Lower leg skin (tissue), 4 donors: ENCODE measurements at places on chromosomes 3 and 15. TPM values are rescaled to one million over a fixed set of nuclear protein-coding genes. Genes with fewer than 3 reads are reported as not detected.
A peak's percentile ranks its signal among the peaks of the same experiment; 100 is the strongest.

- DNase-seq = no peak
Measured at GRCh38 chr3:119469418-119470189, 841 bp downstream of the POGLUT1 start.

DNA sequence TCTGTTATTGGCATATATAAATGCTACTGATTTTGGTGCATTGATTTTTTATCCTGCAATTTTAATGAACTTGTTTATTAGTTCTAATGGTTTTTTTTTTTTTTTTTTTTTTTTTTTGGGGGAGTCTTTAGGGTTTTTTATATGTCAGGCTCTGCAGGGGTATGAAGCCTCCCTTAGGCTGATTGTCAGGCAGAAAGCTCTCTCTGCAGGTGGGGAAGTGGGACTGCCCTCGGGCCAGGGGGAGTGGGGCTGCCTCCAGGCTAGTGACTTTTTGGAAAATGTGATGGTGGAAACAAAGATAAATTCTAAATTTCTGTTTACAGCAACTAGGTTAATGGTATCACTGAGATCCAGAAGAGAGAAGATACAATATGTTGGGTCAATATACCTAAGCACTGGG lies 14.4 kb upstream of the NAALADL2 start:
- no peak for DNase-seq

The STAC gene
- total RNA-seq = 1.3 TPM

The AHSG gene
- total RNA-seq = 0.36 TPM

The SLC2A2 gene
- not detected for total RNA-seq

The BCHE gene
- 6.8 TPM for total RNA-seq

DNA sequence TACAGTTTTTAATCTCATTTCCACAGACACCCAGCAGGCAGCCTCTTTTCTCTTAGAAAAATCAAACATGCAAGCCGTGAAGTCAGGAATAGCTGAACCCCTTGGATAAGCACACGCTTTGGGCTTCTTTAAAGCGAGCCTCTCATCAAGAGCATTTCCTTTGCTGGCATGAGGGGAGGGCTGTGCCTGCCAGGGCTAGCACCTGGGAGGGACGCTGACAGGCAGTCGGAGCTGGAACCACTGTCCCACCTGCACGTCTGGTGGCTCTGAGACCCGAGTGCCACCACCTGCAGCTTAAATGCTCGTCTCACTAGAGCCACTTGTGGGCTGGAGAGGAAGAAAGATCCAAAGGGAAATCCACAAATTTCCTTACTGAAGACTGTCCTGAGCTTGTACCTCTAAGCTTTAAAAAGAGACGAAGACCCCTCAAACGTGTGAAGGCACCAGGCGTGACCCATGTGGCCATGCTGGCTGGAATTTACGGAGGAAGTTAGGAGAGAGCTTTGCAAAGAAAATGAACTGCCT lies 9.4 kb downstream of the MAP6D1 start:
- peak; percentile 57 for DNase-seq

DNA sequence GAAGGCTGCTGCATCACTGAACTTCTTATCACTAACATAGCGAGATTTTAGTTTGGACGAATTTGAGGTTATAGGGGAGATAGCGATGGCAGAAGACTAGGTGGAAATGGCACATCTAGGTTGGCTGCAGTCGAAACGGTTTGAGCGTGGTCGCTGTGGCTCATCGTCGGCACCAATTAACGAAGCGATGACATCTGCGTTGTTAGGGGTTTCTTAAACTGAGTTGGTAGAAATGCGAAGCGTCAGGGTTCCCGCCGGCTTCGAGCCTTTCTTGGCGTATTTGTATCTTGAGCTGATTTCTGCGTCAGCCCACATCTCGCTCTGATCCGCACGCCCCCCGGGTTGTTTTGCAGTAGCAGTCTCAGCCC lies 319 bp downstream of the LNP1 start:
- no peak for DNase-seq

GRCh38 chr3:169363318-169364265 lies 299.9 kb downstream of the MECOM start:
- DNase-seq = no peak

GRCh38 chr15:39021341-39021740 lies 456.7 kb upstream of the RASGRP1 start:
- no peak for DNase-seq

GRCh38 chr3:192841428-192841827 lies 76.2 kb downstream of the MB21D2 start:
- DNase-seq = no peak

DNA sequence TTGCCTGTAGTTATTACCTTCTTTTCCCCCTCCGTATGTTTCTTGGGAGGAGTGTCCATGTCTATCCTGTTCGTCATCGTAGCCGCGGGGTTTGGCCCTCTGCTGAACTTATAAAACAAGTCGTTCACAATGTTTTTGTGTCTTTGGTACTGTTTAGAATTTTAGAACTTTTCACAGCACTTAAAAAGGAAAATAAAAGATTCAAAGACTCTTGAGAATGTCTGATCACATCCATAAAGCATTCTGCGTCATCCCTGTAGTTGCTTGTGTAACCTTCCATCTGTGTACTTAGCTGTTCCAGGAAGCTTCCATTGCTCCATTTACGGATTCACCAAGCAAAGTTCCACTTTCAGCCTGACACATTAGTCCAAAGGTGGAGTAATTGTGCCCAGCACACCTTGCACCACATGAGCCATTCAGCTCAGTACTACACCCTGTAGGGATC lies 677.1 kb upstream of the NR2F2 start:
- DNase-seq = no peak

DNA sequence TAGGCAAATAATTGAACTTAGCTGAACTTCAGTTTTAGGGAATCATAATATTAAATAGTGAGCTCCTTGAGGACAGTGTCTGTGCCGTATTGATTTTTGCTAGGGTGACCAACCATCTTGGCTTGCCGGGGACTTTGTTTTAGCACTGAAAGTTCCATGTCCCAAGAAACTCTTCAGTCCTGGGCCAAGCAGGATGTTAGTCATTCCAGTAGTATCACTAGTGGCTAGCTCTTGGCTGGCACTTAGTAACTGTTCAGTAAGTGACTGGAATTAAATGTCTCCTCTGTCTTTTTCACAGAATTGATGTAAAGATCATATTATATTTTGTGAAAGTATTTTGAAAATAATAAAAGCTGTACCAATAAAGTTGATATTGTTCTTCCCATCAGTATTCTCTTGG lies 42.3 kb downstream of the RSRC1 start:
- DNase-seq = no peak

The PLXND1 gene
- total RNA-seq = 34.2 TPM

The ITIH4 gene
- total RNA-seq = 0.38 TPM

GRCh38 chr3:46664971-46665762 lies 28.3 kb downstream of the ALS2CL start:
- no peak for DNase-seq

The CNTN4 gene
- total RNA-seq = 6.1 TPM

The WDR93 gene
- total RNA-seq = not detected

- DNase-seq = peak; percentile 36
Measured at GRCh38 chr15:67025719-67026609, 39.4 kb upstream of the SMAD3 start.

GRCh38 chr3:12675115-12675810 lies 11.3 kb upstream of the RAF1 start:
- DNase-seq = no peak

The CYP1A2 gene
- not detected for total RNA-seq

- no peak for DNase-seq
Measured at GRCh38 chr3:177102553-177102952, 94.7 kb downstream of the TBL1XR1 start.

The ZDHHC19 gene
- total RNA-seq = not detected

DNA sequence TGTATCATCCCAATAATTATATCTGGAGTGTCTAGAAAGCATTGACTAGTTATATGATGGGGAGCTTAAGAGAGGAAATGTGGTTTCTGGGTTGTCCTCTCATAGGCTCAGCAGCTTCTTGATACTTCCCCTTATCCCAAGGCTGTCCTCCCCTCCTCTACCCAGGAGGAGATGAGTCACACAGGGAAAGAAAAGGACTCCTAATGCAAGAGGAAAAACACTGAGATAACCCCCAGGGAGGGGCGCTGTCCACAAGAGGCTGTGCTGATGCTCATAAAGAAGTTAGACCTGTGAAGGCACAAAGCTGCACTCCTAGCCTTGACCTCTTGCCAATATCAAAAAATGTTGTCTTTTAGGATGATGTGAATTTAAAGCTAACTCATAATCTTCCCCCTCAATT lies 28.8 kb upstream of the GYG1 start:
- DNase-seq = no peak

- DNase-seq = no peak
Measured at GRCh38 chr3:169907476-169907875, 3.9 kb upstream of the SAMD7 start.

DNA sequence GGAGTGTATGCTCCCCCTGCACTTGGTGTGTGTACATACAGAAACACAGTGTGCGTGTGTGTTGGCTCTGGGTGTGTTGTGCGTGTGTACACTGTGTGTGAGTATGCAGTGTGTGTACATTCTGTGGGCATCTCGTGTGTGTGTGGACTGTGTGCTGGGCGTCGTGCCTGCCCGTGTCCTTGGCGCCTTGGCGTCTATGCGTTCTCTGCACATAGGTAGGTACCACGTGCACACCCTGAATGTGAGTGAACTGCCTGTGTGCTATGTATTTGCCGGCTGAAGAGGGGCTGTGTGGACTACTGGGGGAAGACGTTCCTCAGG lies 481 bp upstream of the ECE2 start:
- no peak for DNase-seq

- DNase-seq = no peak
Measured at GRCh38 chr15:25732191-25732590, 130.9 kb downstream of the ATP10A start.

DNA sequence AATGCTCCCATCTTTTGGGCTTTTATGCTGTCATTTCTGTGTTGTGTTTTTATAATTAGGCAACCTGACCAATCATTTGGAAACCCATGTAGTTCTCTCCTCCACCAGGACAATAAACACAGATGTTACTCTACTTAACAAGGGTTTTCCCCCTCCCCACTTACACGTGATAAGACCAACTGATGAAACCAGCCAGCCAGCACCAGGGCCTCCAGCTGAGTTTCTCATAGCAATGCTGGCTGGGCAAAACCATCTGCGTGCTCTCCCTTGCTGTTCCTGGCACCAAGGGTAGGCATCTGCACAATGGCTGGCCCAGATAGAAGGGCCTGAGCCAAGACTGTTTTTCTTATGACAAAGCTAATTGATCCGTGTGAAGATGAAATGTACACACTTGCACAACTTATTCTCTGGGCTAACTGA lies 310.4 kb downstream of the PLCL2 start:
- no peak for DNase-seq

- DNase-seq = no peak
Measured at GRCh38 chr3:53211706-53212702, 43.8 kb downstream of the TKT start.

DNA sequence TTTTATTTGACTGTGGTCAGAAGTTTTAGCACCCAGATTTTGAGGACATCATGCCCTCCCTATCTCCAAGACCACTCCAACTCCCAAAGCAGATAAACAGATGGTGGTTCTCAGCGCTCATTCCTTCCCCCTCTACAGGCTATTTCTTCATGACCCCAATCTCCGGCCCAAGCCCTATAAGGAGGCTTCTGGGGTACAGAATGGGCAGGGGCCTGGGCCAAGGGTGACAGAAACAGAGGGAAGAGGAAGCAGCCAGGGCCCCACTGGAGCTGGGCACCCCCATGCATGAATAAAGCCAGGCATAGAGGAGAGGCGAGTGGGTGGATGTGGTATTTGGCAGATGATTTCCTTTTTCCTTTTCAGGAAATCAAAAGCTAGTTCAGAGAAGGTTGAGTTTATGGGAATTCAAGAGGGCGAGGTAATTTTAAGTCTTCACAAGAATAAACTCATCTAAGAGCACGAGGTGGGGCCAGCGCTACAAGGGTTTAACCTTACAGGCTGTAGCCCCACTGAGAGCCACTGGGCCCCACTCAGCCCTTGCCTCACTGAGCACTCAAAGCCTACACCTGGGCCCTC lies 104.8 kb upstream of the HERC1 start:
- no peak for DNase-seq

The PPP1R14D gene
- total RNA-seq = not detected

The BTLA gene
- total RNA-seq = 2.6 TPM

The COL6A5 gene
- total RNA-seq = 0.05 TPM

GRCh38 chr3:41652931-41653330 lies 309.0 kb downstream of the ULK4 start:
- DNase-seq = no peak

DNA sequence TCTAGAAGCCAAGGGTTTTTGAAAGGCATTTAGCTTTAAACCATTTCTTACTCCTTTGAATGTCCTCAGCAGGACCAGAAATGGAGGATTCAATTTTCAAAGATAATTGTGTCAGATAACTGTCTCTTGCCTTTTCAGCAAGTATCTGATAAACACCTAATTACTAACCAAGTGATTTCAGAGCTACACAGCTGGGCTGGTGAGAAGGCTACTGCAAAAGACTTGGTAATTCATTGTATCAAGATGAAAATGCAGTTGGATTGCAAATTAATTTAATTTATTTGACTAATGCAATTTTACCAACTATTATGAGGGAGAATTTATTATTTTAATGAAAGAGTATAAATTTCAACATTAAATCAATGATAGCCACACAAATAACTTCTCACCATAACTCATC lies 165.4 kb downstream of the ROBO1 start:
- no peak for DNase-seq

- no peak for DNase-seq
Measured at GRCh38 chr15:29616512-29616911, 205.8 kb downstream of the TJP1 start.
